ENCODE measurements at places on chromosomes 13 and 19.

DNA sequence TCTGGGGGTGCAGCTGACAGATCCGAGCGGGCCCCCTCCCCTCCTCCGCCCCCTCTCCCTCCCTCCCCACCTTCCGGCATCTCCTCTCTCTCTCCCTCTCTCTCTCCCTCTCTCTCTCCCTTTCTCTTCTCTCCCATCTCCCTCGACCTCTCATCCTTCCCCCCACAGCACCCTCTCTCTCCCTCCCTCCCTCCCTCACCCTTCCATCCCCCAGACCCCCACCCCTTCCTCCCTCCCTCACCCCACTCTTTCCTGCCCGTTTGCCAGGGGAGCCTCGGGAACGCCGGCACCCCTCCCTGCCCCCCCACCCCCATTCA, 666 bp downstream of the CELF5 start:
- DNase-seq: no peak

DNA sequence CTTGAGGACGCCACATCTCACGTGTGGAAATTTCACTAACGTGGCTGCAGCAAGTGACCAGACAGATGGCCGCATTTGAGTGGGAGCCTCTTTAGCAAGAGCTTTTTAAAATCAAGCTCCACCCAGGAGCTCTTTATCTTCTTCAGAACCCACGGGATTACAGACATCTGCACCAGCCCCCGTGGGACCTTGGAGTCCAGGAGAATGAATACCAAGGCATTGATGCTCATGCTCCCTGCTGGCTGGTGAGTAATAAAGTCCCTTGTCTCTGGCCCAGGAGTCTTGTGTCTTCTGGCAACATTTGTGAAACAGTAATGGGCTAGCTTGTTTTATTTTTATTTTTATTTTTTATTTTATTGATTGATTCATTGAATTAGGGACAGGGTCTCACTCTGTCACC, 64.4 kb downstream of the TRPM4 start:
- no peak for DNase-seq

DNA sequence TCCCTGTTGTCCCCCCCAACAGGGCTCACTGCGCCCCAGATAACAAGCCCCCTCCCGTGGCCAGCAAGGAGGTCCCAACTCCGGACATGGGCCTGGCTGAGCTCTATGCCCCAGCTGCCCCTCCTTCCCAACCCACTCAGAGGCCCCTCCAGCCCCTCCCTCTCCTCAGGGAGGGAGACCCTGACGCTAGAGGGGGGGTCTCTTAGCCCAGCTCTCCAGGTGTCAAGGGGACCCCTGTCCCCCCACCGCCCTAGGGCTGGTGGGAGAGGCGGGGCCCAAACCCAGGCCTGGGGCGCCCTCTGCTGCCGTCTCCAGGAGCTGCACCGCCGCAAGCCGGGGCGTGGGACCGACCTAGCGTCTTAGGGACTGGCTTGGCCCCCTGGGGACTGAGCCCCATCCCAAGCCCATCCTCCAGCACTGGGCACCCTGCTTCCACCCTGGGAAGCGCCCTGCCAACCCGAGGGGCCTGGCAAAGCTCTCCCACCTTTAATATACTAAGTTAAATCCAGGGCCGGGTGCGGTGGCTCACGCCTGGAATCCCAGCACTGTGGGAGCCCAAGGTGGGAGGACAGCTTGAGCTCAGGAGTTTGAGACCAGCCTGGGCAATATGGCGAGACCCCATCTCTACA, 1.4 kb downstream of the GRIN3B start:
- DNase-seq: no peak

- DNase-seq: no peak
These were observed 34.0 kb downstream of the WDR87 start for GRCh38 chr19:37872383-37872782.

- DNase-seq: no peak
These were observed 4.2 kb downstream of the BLOC1S3 start for GRCh38 chr19:45182758-45183157.

GRCh38 chr19:38209152-38209551, 14.9 kb downstream of the DPF1 start:
- no peak for DNase-seq

GRCh38 chr19:31705656-31706055, 356.4 kb upstream of the TSHZ3 start:
- DNase-seq: no peak

- DNase-seq: no peak
These were observed 20.2 kb downstream of the C19orf44 start for GRCh38 chr19:16516381-16516780.

GRCh38 chr13:33289966-33290365, 4.4 kb upstream of the STARD13 start:
- DNase-seq: no peak

GRCh38 chr13:75398072-75398471, 83.9 kb downstream of the TBC1D4 start:
- no peak for DNase-seq

GRCh38 chr13:48783695-48784230, 130.0 kb downstream of the CYSLTR2 start:
- DNase-seq: no peak

GRCh38 chr19:18280247-18281081, 958 bp downstream of the JUND start:
- DNase-seq: no peak

DNA sequence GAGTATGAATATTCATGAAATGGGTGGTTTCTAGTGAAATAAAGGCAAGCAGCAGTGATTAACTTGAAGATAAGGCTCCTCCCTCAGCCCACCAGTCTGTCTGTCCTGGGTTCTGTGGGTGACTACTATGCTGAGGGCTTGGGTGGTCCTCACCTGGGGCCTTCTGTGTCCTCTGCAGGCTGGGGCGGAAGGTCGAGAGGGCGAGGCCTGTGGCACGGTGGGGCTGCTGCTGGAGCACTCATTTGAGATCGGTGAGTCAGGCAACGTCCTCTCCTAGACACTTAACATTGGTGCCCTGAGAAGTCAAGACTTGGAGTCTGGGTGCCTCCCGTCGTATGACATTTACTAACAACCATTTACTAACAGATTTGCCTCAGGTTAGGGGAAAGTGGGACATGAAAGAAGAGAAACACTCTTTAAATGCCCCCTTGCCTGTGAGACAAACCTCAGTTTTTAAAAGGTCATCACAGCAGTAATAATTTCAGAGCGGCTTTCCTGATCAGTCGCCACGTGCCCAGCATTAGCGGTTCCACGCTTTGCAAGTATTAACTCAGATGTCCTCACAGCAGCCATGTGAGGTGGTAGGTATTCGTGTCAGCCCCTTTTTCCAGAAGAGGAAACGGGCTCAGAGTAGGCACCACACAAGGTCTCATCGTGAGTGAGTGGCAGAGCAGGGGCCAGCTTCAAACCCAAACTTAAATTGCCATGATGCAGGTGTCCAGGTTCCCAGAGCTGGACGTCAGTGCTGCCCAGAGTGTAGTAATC, 1.3 kb upstream of the GARIN5A start:
- no peak for DNase-seq

DNA sequence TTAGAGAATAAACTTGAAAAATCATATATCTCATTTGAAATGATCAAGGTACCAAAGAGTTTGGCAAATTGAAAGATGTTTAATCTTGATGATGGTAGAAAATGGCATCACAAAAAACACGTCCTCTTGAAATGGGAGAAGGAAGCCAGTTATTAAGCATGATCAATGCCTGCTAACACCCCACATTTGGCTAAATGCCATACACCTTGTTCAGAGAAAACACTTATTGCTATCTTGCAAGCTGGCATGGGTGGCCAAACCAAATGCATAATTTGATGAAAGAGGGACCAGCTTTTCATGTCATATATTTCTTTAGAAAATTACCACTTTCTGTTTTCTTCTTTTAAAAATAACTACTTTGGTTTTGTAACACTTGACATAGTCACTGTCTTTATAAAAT, 141.3 kb downstream of the ZAR1L start:
- no peak for DNase-seq

GRCh38 chr19:31943191-31943661, 402.2 kb upstream of the ZNF507 start:
- DNase-seq: no peak

Measured in GOT3 (cell line).